ENCODE measurements at places on chromosomes 1 and 21.

DNA sequence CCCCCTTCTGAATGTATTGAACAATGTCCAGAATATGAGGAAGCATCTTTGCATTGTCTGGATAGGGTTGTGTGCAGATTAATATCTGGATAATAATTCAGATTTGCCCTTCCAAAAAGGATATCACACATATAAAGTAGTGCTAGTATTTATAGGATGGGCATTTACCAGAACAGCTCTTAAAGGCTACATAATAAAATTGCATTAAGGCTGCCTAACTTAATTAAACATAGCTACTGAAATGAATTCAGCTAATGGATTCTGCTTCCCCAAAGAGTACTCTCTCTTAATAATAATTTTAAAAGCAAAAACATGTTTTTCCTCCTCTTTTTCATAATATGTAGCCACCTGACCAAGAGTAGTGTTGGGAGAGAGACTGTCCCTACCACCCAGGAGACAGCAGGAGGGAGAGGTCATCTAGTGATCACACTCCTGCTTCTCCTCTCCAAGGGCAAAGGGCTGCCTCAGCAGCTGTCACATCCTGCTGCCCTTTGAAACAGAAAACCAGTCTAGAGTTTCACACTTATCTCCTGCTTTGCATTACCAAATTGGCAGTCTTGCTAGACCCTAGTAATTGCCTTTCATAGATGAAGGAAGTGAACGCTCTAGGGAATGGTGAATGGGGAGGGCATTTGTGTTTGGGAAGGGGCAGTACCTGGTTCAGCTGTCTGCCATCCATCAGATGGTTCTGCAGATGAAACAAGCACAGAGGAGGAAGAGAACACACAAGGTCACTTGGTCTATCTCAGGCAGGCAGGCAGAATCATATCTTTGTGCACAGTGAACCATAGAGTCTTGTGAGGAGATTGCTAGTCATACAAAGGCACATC lies 29.3 kb upstream of the DDAH1 start:
- DNase-seq, result no peak

DNA sequence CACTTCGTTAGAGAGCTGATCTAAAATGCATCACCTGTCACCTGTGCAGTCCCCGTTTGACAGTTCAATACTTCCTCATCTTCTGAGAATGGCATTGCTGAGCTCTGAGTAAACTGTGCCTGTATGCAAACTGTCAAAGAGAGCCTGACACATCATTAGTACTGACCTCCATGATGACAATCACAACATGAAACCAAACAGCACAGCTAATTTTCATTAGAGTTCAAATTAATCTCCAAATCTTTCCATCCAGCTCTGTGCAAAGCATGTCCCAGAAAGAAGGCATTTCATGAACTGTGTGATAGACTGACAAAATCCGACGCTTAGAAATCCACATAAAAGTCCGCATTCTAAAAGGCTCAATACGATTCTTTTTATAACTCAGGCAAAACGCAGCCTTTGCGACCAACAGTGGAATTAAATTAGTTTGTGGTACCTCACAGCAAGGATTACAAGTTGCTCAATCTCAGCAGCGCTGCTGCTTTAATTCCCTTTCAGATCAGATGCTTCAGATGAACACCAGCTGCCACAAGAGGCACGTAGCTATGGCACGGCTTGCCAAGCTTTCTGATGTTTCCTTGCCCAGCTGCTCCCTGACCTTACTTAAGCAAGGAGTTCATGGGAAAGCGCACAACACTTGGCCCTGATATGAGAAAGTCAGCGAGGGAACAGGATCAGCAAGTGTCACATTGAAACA lies 765.5 kb upstream of the PRMT6 start:
- no peak for DNase-seq

- peak; percentile 21 for DNase-seq
These were observed 127.7 kb downstream of the MAGI3 start for GRCh38 chr1:113517983-113518382.

DNA sequence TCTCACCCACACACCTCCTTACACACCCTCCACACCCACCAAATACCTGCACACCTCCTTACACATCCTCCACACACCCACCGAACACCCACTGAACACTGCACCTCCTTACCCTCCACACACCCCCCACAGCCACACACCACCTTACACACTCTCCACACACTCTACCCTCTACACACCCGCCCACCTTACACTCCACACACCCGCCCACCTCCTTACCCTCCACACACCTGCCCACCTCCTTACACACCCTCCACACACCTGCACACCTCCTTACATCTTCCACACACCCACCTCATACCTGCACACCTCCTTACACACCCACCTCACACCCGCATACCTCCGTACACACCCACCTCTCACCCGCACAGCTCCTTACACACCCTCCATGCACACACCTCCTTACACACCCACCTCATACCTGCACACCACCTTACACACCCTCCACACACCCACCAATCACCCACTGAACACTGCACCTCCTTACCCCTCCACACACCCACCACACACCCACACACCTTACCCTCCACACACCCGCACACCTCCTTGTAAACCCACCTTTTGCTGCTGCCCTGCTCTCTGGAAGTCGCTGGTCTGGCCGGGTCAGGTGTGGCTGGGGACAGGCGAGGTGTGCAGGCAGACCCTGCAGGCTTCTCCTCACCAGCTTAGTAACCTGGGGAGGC lies 38.5 kb downstream of the COQ8A start:
- no peak for DNase-seq

- DNase-seq, result no peak
These were observed 37.4 kb upstream of the RGS16 start for GRCh38 chr1:182641561-182641960.

DNA sequence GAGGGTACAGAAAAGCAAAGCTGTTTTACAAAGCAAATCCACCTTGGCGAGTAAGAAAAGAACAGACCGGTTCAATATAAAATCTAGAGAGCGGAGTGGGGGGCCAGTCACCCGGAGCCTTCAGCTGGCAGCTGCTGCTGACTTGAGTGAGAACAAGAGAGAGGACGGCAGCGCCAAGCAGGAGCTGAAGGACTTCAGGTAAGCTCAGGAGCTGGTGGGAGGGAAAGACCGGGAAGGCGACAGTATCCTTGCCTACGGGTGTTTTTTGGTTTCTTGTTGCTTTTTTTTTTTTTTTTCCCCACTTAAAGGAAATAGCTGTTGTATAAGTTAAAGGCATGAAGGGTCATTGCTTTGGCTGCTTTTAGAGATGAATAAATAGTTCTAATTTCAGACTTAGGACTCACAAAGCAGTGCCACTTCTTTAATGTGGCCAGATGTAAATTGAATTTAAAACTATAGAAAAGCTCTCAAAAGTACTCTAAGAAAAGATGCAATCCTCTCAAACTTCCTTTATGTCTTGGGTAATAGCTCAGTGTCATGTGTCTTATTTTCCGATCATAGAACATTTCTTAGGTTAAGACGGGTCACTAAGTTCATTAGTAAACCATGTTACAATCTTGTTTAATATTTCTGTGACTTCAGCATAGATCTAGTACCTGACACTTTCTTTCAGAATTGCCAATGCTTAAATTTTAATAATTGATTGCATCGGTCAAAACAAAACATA lies 82.8 kb downstream of the PRDM2 start:
- no peak for DNase-seq

DNA sequence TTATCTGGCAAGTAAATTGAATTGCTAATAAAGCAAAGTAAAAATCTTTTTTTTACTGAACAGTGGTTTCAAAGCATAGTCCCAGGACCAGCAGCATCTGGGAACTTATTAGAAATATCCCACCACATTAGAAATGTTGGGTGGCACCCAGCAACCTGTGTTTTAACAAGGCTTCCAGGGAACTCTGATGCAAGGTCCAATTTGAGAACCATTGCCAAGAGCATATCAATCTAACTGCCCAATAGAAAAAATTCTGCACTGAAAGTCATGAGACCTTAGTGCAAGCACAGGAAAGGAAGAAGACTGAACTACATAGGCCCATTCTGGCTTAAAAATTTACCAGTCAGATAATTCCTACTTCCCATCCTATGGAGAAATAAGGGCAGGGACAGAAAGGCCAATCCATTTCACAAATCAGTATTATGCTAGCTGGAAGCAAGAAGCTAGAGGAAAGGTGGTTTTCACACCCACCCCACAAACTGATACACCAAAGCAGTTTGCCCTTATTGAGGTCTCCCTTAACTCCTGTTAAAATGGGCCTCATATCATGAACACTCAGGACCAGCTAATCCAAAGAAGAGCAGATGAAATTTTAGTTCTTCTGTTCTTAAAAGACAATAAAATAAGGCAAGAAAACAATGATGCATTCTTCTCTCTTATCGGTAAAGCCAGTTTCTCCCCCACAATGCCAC lies 17.5 kb upstream of the C1orf105 start:
- DNase-seq, result no peak

Measured in activated CD4-positive, alpha-beta T cell treated with anti-CD3 and anti-CD28 coated beads, Interleukin-2, amount 50 U/mL, for 16 hours (primary cell).